Left hindlimb (tissue), 1 donor: ENCODE measurements at places on chromosomes 6 and 20.
A peak's percentile ranks its signal among the peaks of the same experiment; 100 is the strongest.

GRCh38 chr6:113493991-113494390 lies 363.2 kb upstream of the MARCKS start:
- no peak for DNase-seq

DNA sequence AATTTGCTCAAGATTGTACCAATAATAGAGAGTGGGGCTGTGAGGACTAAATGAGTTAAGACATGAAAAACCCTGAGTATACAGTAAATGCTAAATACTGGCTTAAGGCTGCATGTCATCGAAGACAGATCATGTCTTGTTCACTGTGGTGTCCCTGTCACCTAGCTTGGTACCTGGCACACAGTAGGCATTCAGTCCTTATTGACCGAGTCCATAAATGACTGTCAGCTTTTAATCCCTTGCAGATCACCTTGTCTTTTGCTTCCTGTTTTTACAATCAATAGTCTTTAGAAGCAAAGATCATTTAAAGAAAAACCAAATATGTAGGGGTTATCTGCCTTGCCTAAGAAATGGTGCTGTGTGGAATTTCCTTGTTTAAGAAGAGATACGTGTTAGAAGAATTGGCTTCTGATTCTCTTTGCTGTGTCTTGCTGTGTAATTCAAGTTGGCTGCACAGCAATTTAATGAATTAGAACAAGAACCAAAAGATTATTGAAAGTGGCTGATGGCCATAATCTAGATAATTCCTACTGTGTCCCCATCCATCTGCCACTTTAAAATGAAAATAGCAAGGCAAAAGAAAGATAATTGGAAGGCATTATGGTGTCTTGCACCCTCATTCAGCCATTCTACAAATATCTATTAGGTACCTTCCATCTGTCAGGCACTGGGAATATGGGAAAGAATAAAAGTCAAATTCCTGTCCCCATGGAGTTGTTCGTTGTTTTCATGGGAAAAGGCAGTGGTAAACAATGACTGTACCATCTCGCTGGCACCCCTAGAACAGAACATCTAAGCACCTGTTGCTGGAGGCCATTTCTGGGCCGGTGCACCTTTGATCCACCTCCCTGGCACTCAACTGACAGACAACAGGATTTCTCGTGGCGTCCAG lies 12.4 kb upstream of the MAPK13 start:
- no peak for DNase-seq

GRCh38 chr20:16517946-16518783 lies 55.1 kb downstream of the KIF16B start:
- peak; percentile 54 for DNase-seq

DNA sequence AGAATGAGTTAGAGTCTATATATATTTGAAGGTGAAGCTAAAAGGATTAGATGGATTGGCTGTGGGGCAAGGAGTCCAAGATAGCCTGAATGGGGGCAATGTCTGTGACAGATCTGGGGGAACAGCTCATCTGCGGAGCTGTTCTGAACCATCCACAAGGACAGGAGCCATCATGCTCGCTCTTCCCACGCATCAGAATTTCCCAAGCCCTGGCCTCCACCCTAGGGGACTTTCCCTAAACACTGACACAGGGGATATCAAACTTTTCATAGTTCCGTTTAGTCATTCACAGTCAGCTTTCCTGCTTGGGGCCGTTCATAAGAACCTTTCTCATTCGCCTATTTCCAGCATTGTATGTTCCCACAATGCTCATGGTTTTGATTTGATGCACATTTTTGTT lies 37.6 kb upstream of the CCN6 start:
- no peak for DNase-seq

DNA sequence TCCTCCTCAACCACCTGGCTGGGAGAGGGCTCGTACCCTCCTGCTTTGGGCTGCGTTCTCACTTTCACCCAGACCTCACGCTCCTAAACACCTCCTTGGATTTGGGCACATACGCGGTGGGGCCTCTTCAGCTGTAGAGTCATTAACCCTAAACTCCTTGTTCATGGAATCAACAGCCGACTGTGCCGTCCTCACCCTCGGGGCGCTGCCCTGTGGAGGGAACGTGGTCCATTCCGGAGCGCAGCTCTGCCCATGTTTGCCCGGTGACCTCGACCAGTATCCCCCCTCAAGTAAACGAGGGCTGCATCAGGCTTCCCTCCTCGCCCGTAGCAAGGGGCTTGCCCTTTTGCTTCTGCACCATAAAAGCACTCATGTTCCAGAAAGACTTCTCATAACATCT lies 174.0 kb upstream of the QKI start:
- DNase-seq: no peak

GRCh38 chr6:44096612-44097011 lies 30.6 kb downstream of the MRPL14 start:
- DNase-seq: peak; percentile 73

GRCh38 chr6:154252678-154253077 lies 103.9 kb downstream of the IPCEF1 start:
- DNase-seq: no peak

- no peak for DNase-seq
Observed at GRCh38 chr6:85464722-85465150, 14.9 kb downstream of the NT5E start.

GRCh38 chr6:135054226-135054568 lies 425 bp downstream of the HBS1L start:
- DNase-seq: peak; percentile 30

DNA sequence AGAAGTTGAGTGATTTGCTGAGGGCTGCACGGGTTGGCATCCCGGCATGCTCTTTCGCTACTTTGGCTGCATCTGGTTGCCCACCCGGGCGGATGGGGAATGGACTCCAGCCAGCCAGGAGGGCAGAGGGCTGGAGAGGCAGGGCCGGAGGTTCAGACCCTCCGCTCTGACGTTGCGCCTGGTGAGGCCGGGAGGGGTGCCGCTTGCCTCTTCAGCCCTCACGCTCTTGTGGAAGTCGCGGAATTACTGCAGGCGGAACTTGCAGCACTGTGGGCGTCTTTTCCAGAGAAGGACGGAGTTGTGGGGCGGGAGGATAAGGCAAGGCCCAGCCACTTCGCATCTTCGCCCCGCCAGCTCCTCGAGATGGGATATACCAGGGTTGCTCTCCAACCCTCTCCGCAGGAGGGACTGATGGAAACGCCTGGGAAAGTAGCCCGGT lies 656 bp downstream of the RTEL1 start:
- no peak for DNase-seq

GRCh38 chr6:46645265-46645664 lies 7.4 kb downstream of the CYP39A1 start:
- DNase-seq: no peak

- no peak for DNase-seq
Observed at GRCh38 chr6:69584536-69584912, 212.3 kb downstream of the LMBRD1 start.

- no peak for DNase-seq
Observed at GRCh38 chr20:59003836-59004492, 3.1 kb downstream of the CTSZ start.

- no peak for DNase-seq
Observed at GRCh38 chr20:53030061-53030460, 57.9 kb downstream of the TSHZ2 start.

- DNase-seq: no peak
Observed at GRCh38 chr6:30450548-30450908, 38.8 kb upstream of the HLA-E start.

GRCh38 chr6:15798533-15799255 lies 135.9 kb upstream of the DTNBP1 start:
- no peak for DNase-seq

GRCh38 chr6:43921548-43922425 lies 151.8 kb downstream of the VEGFA start:
- peak; percentile 23 for DNase-seq

DNA sequence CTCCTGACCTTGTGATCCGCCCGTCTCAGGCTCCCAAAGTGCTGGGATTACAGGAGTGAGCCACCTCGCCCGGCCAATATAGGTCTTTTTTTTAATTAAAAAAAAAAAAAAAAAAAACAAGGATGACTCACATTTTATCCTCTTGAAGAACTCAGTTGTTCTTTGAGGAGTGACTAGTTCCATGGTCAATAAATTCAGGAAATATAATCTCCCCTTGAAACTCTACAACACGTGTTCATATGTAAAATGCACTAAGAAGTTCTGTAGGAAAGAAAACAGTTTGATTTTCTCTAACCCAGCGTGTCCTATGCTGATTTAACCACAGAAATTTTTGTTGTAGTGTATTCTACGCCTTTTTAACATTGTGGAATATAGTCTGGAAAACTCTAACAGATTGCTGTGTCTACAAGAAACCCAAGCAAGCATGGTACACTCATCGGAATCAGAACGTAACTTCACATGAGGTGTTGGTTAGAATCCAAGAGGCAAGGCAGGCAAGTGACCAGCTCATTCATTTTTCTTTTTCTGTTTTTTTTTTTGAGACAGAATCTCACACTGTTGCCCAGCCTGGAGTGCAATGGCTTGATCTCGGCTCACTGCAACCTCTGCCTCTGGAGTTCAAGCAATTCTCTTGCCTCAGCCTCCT lies 79.0 kb upstream of the ZNF217 start:
- no peak for DNase-seq

DNA sequence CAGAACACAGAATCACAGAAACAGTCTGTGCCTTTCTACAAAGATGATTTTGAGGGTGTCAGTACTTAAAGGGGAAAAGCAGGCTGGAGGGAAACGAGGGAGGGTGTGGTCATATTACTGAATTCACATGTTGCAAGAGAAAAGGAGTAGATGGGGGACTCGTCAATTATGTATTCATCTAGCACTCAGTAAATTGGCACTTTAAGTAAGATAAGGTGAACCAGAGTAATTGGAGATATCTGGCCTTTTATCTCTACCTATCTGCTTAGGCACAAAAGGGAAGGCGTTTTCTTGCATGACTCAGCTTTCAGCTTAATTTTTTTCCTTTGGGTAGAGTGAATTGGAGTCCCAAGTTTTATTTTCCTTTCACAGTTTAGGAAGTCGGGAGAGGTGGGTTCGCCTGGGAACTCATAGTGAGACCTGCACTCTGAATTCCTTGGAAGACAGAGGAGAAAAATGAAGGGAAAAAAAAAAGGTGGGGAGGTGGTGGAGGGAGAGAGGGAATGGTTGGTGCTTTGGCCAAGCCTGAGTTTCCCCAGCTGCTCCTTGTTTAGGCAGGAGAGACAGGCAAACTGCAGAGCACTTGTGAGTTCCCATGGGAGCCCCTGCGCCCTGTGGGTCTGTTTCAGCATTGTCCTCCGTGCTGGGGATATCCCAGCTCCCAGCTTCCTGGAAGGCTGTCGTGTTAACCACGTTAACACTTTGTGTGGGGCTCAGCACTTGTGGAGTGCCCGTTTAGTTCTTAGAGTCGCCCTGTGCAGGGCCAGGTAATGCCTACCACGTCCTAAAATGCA lies 19.7 kb upstream of the GTSF1L start:
- DNase-seq: no peak

GRCh38 chr6:72248621-72249020 lies 362.3 kb downstream of the RIMS1 start:
- DNase-seq: no peak

DNA sequence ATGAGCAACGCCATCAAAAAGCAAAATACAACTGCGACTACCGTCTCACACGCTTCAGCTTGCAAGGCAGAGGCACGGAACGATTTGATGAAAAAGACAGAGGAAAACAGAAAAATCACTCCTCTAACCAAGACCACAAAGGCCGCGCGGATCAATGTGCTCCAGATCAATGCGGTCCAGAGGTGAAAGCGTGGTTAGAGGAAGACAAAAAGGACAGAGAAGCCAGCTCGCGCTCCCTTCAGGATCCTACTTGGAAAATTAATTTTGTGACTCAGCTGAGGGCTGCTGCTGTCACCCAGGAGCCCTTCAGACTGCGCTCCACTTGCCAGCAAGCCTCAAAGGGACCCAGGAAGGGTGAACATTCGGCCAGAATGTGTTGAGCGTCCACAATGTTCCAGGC lies 140.2 kb upstream of the RPS6KA2 start:
- DNase-seq: no peak

- DNase-seq: no peak
Observed at GRCh38 chr6:136486357-136486756, 63.9 kb downstream of the MAP7 start.

DNA sequence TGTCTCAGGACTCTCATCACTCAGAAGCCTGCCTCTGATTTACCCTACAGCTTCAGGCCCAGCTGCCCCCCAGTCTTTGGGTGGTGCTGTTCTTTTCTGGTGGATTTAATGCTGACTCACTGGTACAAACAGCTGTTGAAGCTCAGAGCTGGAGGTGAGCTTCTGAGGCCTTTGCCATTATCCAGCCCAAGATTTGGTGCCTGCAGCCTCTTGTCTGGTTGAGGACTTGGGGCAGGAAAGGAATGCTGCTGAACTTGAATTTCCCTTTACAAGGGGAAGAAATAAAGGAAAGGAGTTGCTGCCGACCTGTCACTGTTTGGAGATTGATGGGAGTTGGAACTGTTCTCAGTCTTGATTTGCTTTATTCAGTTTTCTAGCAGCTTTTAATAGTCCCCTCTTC lies 19.8 kb downstream of the ABCF1 start:
- DNase-seq: no peak

- DNase-seq: peak; percentile 46
Observed at GRCh38 chr20:56781108-56781739, 152.1 kb downstream of the TFAP2C start.

DNA sequence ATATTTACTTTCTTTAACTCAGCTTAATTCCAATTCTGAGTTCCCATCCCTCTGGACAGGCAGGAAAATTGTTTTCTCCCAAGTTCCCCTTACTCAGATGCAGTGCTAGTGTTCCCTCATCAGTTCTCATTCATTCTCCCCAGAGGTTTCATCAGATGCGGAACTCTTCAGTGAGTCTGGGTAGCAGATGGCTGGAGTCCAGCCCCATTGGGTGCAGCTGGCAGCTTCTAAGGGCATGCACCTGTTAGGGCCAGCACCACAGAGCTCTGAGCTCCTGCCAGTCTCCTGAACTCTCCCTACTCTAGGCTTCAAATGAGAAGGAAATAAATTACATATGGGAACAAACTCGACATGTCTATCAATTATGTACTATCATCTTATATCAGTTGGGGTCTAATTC lies 76.6 kb downstream of the SOD2 start:
- DNase-seq: no peak

DNA sequence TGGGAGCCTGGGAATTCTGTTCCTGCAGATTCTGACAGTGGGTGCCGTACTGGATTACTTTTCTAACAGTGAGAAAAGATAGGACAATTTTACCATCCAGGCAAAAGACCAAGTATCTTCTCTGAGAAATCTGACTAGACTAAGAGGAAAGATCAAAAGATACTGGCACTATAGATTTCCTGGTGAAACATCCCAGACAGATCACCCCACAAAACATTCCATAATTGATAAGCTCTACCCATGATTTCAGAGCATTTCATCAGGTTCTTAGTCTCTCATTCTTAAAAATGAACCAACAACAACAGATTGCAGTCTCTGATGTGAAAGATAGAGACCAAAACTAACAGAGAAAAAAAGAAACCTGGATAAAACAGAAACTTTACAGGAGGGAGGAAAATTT lies 13.6 kb upstream of the UBR2 start:
- no peak for DNase-seq

- DNase-seq: no peak
Observed at GRCh38 chr20:48012401-48012974, 227.2 kb upstream of the SULF2 start.

- DNase-seq: no peak
Observed at GRCh38 chr20:22797103-22797502, 212.7 kb upstream of the FOXA2 start.

GRCh38 chr6:162728197-162728596 lies 423 bp downstream of the PACRG start:
- no peak for DNase-seq
